ENCODE measurements at places on chromosomes 3 and 15.

- DNase-seq: no peak
Observed at GRCh38 chr3:16842272-16843270, 42.2 kb upstream of the PLCL2 start.

- DNase-seq: no peak
Observed at GRCh38 chr3:186946756-186947375, 16.5 kb downstream of the ST6GAL1 start.

- DNase-seq: no peak
Observed at GRCh38 chr3:103057003-103057402, 622.2 kb downstream of the ZPLD1 start.

DNA sequence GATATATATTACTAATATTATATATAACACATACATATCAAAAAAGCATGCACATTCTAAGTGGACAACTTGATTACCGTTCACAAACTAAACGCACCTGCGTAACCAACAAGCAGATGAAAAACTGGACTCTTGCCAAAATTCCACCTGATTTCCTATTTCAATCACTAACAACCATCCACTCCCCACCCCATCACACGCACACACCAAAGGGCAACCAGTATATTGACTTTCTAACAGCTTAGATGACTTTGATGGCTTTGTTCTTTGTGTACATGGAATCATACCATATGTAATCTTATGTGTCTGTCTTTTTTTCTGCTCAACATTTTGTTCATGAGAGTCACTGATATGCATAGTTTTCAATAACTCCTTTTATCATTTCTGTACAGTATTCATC, 496.8 kb upstream of the ARRDC4 start:
- no peak for DNase-seq

DNA sequence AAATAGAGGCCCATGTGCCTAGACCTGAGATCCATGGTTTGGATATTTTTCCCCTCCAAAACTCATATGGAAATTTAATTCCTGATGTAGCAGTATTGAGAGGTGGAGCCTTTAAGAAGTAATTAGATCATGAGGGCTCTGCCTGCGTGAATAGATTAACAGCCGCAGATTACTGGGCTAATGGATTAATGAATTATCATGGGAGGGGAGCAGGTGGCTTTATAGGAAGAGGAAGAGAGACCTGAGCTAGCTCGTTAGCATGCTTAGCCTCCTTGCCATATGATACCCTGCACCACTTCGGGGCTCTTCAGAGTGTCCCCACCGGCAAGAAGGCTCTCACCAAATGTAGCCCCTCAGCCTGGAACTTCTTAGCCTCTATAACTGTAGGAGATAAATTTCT, 15.8 kb downstream of the ARHGEF26 start:
- no peak for DNase-seq

Data from RKO (cell line).